ENCODE measurements at places on chromosomes 12 and 14.
A peak's percentile ranks its signal among the peaks of the same experiment; 100 is the strongest.

GRCh38 chr12:48442179-48442847 is 30.0 kb upstream of the ANP32D start:
- DNase-seq: peak; percentile 21

DNA sequence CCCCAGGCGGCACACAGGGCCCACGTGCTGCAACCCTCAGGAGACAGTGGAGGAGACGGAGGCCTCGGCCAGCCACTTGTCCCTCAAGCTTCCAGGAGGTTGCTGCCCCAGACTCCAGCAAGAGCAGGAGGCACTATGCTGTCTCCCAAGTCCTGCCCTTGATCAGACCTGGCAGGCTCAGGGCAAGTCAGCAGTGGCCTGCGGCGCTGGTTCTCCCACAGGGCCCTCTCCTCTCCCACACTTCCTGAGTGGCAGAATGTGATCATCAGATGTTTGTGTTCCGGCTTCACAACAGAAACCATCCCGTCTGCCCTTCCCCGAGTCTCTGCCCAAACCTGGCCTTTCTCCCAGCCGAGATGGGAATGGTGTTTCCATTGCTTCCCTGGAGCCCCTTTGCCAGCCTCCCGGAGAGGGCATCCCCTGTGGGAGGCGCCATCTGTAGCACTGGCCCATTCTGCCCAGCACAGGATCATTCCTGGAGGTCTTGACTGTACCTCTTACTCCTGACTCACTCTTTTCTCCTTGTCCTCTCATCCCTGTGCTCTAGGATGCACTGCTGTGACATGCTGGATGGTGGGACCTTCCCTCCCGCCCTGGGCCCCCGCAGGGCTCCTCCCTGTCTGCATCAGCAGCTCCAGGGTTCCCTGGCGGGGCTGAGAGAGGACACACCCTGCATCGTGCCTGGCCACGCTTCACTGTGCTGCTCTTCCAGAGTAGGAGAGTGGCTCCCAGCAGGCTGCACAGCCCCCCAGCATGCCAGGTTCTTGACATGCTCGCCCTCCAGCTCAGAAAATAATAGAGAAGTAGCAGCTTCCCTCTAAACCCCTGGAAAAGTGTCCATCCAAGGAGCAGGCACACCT is 114.7 kb upstream of the FKBP4 start:
- no peak for DNase-seq

DNA sequence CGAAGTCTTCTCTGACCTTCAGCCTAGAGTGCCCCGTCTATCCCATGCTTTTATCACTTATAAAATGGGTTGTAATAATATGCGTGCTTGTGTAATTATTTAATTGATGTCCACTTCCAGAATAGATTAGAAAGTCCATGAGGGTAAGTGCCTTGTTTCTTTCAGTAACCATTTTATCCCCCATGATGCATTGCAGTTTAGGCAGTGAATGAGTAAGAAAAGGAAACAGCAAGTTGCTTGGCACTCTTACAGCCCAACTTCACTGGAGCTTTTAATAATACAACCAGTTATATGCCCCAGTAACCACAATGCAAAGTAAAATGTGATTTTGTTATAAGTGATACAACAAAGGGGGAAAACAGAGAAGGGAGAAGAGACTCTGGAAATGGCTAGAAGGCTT is 287.3 kb downstream of the MED13L start:
- no peak for DNase-seq

DNA sequence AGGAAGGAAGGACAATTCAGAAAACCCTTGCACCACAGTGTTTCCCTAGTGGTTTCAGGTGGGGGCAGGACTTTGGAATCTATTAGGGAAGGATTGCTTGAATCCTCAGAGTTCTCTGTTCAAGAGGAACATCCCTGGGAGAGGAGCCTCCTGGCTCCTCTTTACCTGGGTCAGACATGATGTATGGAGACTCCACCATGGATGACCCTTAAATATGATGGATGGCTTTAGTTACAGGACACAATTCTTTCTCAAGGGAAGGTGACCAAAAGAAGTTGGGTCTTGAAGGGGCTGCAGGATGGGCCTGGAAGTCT is 396.6 kb downstream of the NRXN3 start:
- no peak for DNase-seq

DNA sequence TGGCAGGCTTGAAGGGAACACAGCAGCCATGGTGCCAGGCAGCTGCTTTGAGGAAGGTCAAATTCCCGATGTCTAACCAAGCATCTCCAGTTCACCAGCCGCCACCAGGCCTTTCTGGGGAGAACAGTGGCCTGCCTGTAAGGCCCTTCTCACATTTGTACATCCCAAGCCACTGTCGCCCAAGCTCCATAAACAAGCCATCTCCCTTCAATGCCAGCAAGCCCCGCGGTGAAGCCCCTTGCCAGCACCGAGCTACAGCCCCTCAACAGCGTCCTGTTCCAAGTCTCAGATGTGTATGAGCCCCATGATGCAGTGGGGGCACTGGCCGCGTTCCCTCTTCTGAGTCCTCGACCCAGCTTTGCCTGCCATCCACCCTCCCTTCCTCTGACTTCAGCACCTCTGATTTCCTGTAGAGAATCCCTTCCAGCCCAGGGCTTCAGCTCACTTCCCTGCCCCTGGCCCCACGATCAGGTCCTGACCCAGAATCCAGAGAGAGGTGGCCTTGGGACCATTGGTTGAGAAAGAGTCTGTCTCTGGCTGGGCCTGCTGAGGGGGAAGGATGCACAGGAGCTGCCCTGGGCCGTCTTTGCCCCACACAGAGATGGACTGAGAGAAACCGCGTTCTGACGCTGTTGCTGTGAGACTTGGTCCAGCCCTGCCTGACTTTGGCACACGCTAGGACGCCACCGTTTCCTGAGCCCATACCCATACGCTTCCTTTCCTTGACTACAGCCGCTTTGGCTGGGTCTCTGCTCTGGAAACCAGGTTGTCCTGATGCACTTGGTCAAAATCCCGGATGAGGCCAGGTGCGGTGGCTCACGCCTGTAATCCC is 1.9 kb upstream of the MMP17 start:
- DNase-seq: no peak

- DNase-seq: no peak
These were observed 227.5 kb downstream of the GLT1D1 start for GRCh38 chr12:129080821-129081220.

- DNase-seq: no peak
These were observed 15.2 kb downstream of the FGFR1OP2 start for GRCh38 chr12:26953447-26953846.

DNA sequence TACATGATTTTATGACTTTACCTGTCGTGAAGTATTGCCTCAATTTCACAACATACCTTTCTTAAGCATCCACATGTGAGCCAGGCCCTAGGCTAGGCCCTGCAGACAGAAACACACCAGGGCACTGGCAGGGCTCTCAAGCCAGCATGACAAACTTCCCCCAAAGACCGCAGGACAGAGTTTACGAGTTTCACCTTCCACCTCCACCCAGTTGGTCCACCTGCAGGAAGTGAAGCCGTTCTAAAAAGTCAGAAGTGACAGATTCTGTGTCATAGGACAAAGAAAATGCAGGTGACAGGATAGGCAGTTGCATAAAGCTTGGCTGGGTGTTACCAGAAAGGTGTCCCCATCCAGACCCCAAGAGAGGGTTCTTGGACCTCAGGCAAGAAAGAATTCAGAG is 382.3 kb downstream of the PCNX1 start:
- no peak for DNase-seq

GRCh38 chr14:37330910-37331309 is 133.2 kb downstream of the MIPOL1 start:
- DNase-seq: no peak

DNA sequence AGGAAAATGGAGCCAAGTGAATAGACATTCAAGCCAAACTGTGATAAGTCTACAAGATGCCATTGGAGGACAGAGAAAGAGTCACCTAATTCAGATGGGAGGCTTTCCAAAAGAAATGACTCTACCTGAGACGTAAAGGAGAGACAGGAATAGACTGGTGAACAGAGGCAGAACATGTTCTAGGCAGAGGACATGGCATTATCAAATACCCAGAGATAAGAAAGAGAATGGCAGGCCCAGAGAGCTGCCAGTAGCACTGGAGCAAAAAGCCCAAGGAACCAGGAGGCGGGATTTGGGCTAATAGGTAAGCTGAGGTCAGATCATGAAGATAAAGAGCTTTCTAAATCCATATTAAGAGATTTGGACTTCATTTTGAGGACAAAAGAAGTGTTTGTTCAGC is 207.1 kb downstream of the AKAP6 start:
- DNase-seq: no peak

DNA sequence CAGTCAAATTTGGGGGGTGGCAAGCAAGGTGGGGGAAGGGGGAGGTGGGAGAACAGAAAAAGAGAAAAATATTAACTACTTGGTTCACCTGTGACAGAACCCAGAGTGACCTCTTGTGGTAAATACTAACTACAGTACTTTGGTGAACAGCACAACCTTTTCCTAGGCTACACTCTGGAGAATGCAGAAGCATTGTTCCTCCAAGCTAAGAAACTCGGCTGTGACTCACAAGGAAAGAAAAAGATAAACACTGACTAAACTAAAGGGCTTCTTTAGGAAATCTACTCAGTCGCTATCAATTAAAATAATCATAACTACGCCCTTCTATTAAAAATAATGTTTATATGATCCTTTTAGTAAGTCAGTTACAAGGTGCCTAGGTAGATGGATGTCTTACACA is 5.4 kb downstream of the KCNH5 start:
- peak; percentile 20 for DNase-seq

- no peak for DNase-seq
These were observed 233.3 kb upstream of the KRR1 start for GRCh38 chr12:75744607-75745256.

GRCh38 chr14:77343662-77344061 is 22.8 kb downstream of the GSTZ1 start:
- DNase-seq: no peak

DNA sequence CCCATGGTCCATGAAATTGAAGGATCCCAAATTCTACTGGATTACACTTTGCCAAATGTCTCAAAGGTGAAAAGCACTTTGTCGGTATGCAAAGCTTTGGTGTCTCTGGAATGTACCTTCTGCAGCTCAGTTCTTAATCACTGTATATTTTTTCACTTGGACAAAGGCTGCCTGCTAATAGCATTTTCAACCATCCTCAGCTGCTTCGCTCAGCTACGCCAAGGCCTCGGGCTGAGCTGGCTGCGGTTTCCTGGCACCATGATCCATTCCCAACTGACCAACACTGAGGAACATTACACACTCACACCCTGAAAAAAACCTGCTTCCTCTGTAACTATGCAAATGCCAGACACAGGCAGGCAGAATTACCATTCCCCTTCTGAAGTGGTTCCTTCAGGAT is 335.2 kb downstream of the DPF3 start:
- DNase-seq: no peak

- no peak for DNase-seq
These were observed 18.8 kb upstream of the RCOR1 start for GRCh38 chr14:102573591-102574046.

- DNase-seq: no peak
These were observed 157.7 kb downstream of the TTC7B start for GRCh38 chr14:90658541-90658967.

DNA sequence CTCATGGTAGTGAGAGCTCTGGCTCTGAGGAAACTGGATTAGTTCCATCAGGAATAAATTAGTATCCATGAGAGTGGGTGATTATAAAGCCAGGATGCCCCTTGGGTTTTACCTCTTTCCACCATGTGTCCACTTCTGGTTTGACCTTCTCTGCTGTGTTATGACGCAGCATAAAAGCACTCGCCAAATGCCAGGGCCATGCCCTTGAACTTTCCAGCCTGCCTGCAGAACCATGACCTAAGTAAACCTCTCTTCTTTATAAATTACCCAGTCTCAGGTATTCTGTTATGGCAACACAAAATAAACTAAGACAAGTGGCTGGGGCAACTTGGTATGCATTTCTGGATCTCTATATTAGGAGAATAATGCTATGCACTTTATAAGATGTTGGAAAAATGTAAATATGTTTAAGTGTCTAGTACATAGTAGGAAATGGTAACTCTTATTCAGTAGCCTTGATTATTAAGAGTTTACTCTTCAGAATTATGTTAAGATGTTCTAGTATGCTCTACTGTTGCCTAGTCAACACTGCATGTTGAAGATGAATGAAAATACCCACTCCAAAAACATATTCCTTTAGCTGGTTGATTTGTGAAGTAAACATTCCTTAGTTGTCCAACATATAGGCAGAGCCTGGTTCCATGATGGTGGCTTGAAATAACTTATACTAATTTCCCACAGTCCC is 455.6 kb upstream of the TMPO start:
- DNase-seq: no peak

- peak; percentile 21 for DNase-seq
These were observed 48.9 kb downstream of the BDKRB1 start for GRCh38 chr14:96304956-96305355.

DNA sequence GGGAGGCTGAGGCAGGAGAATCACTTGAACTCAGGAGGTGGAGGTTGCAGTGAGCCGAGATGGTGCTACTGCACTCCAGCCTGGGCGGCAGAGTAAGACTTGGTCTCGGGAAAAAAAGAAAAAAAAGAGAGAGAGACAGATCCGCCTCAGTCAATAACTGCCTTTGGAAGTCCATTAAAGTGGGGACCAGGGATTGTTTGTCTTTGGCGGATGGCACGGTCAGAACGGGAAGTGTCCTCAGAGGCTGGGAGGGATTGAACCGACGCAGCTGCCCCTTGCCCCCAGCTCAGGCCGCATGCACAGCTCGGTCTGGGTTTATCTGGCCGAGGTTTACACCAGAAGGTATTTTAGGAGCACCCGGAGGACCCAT is 54.4 kb downstream of the TESC start:
- DNase-seq: no peak

GRCh38 chr12:111445726-111446581 is 40.2 kb downstream of the SH2B3 start:
- DNase-seq: no peak
